Fibroblast of the conjunctiva (primary cell): ENCODE measurements at places on chromosomes 6 and 20.
A peak's percentile ranks its signal among the peaks of the same experiment; 100 is the strongest.

- DNase-seq: no peak
Observed at GRCh38 chr20:20342066-20342465, 25.8 kb upstream of the INSM1 start.

DNA sequence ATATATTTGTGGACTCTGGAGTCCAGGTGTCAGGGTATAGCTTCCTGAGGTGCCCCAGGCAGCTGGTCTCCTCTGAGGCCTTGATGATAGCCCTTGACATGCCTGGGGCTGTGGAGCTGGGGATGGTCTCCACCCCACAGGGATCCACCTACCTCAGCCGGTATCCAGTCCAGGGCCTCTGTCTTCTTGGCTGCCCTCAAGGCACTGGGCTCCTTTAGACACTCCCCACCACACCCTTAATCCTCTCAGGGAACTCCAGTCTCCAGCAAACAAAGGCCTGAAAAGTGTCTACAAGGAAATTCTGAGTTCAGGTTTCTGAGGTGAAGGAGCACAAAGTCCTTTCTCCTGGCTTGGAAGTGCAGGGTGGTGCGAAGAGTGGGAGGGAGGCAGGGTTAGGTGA lies 44.6 kb upstream of the DDR1 start:
- DNase-seq: no peak

DNA sequence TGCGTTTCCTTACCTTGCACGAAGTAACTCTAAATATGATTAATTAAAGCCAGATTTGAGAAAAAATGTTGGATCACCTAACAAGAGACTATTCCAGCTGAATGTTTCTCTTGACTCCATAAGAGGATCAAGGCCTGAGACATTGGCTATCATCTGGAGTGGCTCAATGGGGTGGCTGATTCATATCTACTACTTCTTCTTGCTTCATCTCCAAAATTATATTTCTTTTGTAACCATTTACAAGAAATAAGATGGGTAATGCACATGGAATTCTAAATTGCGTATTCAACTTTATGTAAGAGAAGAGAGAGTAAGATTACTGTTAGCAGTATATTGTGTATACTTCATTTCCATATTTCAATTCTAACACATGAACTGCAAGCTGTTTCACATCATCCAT lies 819.0 kb upstream of the EYS start:
- DNase-seq: no peak

GRCh38 chr6:70303034-70303525 lies at the start of gene COL9A1:
Gene COL9A1, minus strand, starts transcription at chr6:70303084. Its CDS starts 160 bp downstream, at chr6:70302924.
- DNase-seq: no peak

- no peak for DNase-seq
Observed at GRCh38 chr6:169246445-169246844, 7.2 kb downstream of the THBS2 start.

DNA sequence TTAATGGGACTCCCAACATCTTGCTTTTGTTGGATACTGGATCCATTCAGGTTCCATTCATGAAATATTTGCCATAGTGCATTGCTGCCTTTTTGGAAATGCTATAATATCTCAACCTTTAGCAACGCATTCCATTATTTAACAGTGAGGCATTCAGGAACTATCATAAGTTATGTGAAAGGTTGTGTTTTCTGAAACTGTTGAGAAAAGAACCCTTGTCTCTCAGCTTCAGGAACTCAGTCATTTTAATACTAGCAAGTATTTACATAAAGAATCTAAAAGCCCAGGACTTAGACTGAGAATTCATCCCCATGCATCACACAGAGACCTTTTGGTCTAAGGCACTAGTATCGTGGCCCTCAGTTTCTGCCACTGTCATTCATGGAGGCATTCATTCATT lies 24.9 kb upstream of the SASH1 start:
- no peak for DNase-seq

GRCh38 chr6:91523511-91523910 lies 936.6 kb upstream of the MAP3K7 start:
- no peak for DNase-seq

DNA sequence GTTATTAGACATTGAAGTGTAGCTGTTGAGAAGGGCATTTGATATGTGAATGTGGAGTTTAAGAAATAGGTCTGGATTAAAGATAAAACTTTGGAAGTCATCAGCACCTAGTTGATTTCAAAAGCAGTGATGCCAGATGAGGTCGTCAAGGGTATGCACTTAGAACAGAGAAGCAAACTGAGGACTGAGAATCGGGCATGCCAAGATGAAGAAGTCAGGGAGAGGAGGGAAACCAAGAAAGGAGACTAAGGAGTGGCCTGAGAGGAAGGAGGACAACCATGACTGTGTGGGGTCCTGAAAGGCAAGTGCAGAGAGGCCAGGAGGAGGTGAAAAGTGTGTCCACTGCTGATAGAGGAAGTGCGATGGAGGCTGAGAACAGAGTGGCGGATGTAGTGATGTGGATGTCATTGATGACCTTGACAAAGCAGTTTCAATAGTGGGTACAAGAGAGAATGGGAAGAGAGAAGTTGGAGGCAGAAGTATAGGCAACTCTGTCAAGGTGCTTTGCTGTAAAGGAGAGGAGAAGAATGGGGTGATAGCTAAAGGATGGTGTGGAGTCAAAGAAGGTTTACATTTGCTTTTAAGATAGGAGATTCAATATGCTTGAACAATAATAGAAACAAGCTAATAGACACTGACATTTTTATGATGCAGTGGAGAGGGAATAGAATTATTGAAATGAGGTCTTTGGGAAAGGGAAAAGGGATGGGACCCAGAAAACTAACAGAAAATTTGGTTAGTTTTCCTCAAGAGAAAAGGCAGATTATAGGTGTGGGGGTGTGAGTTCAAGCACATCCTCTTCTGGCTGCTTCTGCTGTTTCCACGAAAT lies 139.7 kb upstream of the TMEM170B start:
- DNase-seq: no peak

DNA sequence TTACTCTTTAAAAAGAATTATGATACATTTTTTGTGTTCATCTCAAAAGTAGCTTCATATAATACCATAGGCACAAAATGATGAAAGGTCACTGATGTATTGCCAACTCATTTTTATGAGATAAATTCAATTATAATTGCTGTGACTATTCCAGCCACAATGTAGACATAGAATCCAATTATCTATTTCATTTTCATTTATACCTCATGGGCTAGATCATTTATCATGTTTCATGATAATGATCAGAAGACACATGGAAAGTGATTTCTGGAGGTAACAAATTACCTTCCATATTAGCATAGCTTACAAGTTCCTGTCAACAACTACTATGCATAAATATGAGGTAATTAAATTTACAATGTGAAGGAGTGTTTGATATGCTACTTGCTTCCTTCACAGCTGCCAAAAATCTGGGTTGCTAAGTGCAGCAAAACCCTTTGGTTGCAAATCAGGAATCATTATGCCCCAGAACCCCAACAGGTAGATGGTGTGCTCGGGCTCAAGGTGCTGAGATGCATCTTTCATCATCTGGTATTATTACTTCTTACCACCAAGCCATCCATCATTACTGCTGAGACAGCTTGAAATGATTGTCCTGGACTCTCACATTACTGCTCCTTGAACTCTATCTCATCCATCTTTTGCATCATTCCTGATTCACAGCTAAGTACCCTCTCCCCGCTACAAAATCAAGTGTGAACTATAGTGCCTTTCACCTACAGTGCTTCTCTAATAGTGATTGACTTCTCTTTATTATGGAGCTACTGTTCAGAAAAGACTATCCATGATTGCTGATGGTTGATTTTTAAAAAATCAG lies 306.0 kb upstream of the THEMIS start:
- DNase-seq: no peak

GRCh38 chr20:11924923-11925322 lies 7.2 kb downstream of the BTBD3 start:
- no peak for DNase-seq

- DNase-seq: no peak
Observed at GRCh38 chr6:26158076-26158580, 70.9 kb downstream of the HFE start.

DNA sequence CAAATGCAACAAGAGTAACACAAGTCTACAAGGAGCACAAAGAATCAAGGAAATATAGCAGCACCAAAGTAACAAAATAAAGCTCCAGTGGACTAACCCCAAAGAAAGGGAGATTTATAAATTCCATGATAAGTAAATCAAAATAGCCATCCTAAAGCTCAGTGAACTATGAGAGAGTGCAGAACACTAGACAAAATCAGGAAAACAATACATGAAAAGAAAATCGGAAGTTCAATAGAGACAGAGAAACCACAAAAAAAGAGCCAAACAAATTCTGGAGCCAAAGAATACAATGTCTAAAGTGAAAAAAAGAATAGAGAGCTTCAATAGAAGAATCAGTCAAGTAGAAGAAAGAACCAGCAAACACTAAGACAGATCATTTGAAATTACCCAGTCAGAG lies 247.3 kb upstream of the TENT5A start:
- DNase-seq: no peak

- no peak for DNase-seq
Observed at GRCh38 chr20:57605878-57606277, 14.3 kb downstream of the ZBP1 start.

DNA sequence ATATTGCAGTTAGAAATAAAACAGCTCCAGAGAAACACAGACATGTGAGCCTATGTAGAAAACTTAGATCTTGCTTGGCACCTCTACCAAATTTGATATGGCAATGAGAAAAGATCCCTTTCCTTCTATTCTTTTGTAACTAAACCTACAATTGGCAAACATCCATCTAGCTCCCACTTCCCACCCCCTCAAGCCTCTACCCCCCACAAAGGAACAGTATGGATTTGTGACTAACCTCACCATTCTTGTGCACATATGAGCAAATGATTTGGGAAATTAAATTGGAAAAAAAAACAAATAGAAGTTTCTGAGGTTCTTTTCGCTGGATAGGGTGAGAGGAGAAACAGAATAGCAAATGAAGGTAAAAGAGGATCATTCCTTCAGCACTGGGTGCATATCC lies 85.8 kb upstream of the TIAM2 start:
- no peak for DNase-seq

DNA sequence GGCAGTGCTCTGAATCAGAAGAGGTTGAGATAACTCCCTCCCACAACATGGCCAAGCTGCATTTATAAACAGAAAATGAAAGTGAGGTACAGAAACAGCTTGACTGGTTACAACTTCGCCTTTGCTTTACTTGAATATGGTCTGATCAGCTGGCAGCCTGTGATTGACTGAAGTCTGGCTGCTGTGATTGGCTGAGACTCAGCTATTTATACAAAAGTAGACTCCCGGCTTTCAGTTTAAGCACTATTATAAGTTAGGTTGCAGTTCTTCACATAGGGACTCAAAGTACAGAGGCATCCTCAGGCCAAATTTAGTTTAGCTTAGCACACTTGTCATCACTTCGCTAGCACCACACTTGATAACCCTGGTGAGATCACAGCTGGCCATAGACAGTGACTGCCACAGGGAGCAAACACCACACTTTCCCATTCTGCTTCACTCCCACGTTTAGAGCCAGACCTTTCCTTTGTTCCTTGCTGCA lies 362.6 kb downstream of the EPM2A start:
- DNase-seq: no peak

- DNase-seq: no peak
Observed at GRCh38 chr6:116424001-116424400, 37.2 kb upstream of the CALHM6 start.

- DNase-seq: no peak
Observed at GRCh38 chr6:21185861-21186478, 407.6 kb upstream of the SOX4 start.

DNA sequence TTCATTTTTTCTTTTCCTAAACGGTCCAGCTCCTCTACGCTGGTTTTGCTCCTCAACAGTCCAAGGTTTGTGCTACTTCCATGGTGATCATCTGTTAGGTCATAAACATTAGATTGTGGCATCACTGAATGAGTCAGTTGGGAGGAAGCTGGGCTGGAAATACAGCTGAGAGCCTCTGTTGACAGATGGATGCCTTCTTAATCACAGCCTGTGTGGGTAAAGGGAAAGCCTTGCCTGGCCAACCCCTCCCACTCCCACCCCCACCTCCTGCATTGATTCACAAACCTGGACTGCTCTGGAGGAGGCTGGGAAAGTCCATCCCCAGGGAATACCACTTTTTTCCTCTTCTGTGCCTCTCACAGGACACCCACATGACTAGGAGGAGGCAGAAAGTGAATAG lies 180.6 kb upstream of the CCN2 start:
- DNase-seq: peak; percentile 86

DNA sequence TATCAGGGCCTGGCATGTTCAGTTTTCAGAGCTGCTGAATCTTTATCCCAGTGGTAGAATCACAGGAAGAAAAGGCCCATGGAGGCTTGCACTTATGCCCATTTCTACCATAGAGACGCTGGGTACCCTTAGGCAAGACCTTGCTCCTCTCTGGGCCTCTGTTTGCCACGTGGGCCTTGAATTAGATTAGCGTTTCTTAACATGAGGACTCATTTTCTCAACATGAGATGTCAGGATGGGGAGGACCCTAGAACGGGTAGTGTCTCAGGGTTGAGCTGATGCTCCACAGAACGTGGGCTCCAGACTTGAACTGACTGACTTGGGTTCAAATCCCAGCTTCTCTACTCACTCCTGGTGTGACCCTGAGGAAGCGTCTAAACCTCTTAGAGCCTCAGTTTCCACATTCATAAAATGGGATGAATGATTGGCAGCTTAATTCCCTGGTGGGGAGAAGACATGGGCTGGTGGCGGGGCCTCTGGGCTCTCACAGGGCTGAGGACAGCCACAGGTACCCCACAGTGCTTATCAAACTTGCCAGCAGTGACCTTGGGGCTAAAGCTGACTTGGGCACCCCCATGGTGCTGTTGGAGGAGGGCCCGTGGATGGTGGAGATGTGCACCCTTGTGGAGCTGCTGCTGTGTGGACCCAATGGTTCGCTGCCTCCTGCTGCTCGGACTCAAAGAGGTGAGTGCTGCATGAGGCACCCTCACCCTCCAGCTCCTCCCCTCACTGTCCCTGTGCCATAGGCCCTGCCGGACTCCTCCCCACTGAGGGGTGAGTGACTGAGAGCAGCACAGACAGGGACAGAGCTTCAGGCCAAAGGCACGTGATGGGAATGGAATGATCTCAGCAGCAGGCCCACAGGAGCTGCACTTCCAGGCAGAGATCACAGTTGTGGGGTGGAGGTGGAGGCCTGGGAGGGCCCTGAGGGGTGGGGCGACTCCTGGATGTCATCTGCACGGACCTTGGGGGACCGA lies 28.2 kb downstream of the SUN5 start:
- no peak for DNase-seq

GRCh38 chr6:41255638-41256246 lies 27.6 kb downstream of the TREML4 start:
- no peak for DNase-seq

- no peak for DNase-seq
Observed at GRCh38 chr6:42555477-42556457, 8.1 kb upstream of the UBR2 start.

DNA sequence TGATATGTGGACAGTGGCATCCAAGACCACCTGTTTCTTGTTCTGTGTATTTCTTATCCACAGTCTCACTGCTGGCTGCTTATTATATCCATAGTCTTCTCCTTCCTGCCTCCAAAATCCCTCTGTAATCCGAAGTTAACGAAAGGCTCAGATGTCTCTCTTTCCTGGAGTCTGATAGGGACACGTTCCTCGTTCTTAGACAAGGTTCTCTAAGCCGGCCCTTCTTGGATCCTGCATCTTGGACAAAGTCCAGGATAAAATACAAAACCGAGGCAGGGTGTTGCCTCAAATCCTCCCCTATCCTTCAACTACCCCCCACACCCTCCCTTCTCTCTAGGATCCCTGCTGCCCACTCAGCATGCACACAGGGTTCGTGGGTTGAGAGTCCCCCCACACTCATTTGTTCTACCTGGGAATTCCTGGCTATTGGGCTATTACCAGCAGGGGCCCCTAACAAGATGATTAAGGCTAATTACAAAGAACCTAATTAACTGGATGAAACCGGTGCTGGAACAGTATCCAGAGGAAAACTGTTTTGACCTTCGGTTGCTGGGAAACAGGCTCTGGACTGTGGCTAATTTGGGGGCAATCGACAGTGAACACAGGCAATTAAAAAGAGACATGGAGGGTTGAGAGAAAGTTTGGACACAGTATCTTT lies 32.7 kb upstream of the MRPS10 start:
- no peak for DNase-seq
